ENCODE measurements at places on chromosomes 11 and 22.

DNA sequence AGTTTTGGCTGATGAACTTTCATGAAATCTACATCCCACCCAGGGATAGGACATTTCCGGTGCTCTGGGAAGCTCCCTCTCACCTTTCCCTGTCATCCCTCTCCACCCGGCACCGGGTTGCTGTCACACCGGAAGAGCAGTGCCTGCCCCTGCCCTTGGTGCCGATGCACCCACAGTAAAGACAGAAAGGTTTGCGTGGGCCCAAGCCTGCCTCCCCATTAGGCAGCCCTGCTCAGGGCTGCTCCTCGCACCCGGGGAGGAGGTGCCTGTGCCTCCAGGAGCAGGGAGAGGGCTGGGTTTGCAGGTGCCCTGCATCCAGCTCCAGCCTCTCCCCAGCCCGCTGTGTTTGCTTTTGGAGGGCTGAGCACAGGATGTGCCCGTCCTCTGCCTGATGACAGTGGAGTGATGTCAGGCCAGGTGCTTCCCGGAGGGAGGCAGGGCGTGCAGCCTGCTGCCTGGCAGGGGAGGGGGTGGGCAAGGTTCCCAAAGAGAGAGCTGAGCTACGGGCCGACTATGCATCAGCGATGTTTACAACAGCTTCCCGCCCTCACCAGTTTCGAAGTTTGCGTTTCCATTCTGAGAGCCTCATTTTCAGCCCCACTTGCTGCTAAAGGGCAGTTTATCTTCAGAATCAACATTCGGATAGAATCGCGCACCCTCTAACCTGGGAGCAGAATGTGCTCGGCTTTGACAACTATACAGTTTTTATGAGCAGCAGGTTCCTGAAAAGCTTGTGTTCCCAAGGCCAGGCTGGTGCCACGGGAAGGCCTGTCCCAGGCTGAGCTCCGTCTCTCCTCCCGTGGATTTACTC lies 83.2 kb upstream of the CLDN5 start:
- peak; percentile 16 for DNase-seq

GRCh38 chr11:76825726-76826396 lies 34.9 kb upstream of the ACER3 start:
- DNase-seq: no peak

DNA sequence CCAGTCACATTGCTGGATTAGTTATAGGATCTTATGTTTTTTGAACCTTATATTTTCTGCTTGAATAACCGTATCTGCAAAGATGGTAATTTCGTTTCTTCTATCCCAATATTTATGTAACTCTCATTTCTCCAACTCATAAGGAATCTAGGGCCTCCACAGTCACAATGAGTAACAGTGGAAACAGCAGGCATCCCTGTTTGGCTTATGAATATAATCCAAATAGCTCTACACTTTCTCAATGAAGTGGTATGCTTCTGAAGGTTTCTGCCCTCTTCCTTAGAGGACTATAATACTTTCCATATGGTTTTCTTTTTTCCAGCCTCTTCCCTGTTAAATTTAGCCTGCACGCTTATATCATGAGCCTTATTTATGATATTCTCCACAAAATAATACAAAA lies 16.5 kb downstream of the ATP6V1E1 start:
- no peak for DNase-seq

GRCh38 chr11:96257972-96258934 lies 84.7 kb downstream of the MAML2 start:
- no peak for DNase-seq

DNA sequence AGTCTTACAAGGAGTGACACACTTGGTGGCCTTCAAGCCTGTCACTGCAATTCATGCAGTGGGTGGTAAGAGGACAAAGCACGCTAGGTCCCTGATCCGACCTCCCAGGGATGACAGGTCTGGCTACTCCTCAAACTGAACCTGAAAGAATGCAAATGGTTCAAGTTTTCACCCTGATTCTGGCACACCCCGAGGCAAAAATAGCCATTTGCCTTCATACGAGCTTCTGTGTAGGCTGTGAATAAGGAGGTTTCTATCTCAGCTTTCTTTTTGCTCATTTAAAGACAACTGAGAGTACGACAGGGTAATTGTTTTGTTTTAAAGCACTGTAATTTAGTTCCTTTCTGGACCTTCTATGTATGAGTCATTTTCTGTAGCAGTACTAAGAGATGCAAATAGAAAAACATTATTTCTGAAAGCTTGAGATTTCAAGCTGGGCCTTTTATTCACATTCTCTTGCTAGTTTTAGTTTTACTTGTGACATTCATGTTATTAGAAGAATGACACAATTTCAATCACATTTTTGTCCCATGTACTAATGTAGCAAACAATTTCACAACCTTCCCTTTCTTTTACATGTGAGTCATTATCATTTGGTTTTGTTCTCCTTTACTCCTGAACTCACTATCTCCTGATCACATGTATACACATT lies 56.6 kb upstream of the FDX1 start:
- DNase-seq: no peak
